ENCODE measurements at places on chromosomes 7 and 10. TPM values are rescaled to one million over a fixed set of nuclear protein-coding genes. Genes with fewer than 3 reads are reported as not detected.

DNA sequence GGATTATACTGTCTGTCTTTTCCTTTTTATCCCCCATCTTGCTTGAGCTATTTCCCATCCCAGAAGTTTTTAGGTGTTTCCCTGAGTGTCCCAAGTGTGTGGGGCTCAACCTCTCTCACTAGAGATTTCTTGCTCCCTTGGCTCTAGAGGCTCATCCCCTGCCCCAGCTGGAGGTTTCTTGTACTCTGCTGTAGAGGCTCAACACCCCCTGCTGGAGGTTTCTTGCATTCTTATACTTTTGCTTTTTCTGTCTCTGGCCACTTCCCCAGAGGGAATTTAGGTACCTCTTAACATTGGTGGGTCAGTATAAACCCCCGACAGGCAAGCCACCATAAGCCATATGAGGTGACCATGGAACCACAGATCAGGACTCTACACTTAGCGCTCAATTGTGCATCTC, 114.2 kb upstream of the FAM3C start:
- no peak for DNase-seq

Gene GLI3
- total RNA-seq, result 12.6 TPM

GRCh38 chr10:132449051-132449810, 52.2 kb downstream of the PWWP2B start:
- no peak for DNase-seq

GRCh38 chr10:17435953-17436352, 18.4 kb downstream of the ST8SIA6 start:
- no peak for DNase-seq

All from tibial nerve (tissue), 4 donors.